NCI-H526 treated with DMSO at 0.1 percent for 48 hours (cell line): ENCODE measurements at places on chromosomes 3 and 15.

GRCh38 chr3:150741497-150742140 lies 21.4 kb downstream of the SIAH2 start:
- no peak for DNase-seq

GRCh38 chr15:32096916-32097617 lies 66.8 kb downstream of the CHRNA7 start:
- DNase-seq = no peak

- peak; percentile 15 for DNase-seq
Measured at GRCh38 chr3:98733053-98733811, 29.9 kb upstream of the ST3GAL6 start.

GRCh38 chr3:176927280-176927679 lies 270.0 kb downstream of the TBL1XR1 start:
- DNase-seq = no peak

- peak; percentile 48 for DNase-seq
Measured at GRCh38 chr3:20041197-20041780, 1.0 kb downstream of the KAT2B start.

DNA sequence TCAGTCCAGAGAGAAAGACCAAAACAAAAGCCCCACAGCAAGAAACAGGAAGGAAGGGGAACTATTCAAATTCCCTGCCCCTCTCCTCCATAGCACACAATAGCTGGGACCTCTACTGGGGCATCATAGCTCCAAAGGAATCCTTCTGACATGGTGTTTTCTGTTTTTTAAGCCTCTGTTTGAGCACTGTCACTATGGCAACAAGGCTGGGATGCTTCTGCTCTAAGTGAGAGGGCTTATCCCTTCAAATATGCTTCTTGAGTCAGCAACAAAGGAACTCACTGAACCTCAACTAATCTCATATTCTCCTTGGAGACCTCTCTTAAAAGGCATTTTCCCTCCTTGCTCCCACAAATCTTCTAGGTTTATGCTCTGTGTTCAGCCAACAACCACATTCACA lies 40.5 kb downstream of the MYLK start:
- no peak for DNase-seq

DNA sequence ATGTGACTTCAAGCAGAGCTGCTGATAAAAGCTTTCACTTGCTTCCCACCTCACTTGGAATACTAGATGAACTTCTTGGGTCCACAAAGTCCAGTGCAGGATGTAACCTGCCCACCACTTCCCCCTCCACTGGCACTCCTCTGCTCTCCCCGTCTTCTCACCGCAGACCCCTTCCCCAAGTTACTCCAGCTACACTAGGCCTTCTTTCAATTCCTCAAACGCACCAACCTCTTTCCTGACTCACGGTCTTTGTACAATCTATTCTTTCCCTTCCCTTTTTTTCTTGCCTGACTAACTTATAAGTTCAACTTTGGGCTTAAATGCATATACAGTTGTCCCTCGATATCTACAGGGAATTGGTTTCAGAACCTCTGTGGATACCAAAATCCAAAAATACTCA lies 5.2 kb upstream of the ATP13A3 start:
- DNase-seq = no peak

- peak; percentile 36 for DNase-seq
Measured at GRCh38 chr15:65054333-65055200, 9.4 kb downstream of the SLC51B start.

GRCh38 chr3:189014526-189014925 lies 157.2 kb upstream of the TPRG1 start:
- DNase-seq = no peak

DNA sequence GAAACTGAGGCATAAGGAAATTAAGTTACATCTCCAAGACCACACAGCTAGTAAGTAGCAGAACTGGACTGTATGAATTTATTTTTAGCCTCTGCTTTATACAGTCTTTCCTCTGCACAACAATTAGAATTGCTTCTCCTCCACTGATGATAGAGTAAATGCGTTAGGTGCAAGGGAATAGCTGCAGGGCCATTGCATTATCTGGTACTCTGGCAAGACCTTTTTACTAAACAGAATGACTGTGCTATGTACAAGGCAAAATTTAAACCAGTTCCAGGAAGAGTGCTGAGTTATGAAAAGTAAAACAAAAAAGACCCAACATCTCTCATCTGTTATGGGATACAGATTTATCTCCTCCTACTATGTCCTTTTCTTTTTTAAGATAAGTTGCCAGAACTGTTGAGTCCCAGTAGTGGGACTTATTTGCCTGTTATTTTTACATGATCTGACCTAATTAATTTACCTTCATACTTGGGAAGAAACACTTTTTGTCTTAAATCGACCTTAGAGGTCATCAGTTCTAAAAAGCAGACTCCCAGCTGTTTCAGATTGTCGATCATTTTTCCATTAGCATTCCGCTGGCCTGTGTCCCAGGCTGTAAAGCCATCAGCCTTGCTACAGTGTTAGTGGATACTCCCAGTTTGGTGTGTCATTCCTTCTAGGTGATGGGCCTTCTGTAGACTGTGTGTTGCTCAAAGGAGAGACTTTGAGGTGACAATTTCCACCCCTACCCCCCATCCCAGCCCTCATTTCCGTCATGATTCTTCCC lies 147.5 kb upstream of the NUDT16 start:
- DNase-seq = no peak

DNA sequence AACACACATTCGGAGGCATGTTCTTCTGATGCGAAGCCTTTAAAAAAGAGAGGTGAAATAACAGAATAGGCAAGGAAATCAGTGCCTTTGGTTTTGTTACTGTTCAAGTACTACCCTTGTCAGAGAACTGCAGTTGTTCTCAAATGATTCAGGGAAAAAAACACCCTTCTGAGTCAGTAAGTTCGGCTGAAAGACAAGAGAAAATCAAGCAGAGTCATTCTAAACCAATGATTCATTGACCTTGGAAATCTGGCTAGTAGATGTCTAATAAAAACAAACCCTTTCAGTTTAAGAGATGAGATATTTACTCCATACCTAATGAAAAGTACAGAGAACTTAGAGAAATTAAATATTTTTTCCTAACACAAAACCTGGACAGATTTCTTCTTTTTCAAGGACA lies 72.7 kb upstream of the ABI3BP start:
- DNase-seq = no peak

- DNase-seq = no peak
Measured at GRCh38 chr3:14389716-14390115, 12.7 kb upstream of the SLC6A6 start.

DNA sequence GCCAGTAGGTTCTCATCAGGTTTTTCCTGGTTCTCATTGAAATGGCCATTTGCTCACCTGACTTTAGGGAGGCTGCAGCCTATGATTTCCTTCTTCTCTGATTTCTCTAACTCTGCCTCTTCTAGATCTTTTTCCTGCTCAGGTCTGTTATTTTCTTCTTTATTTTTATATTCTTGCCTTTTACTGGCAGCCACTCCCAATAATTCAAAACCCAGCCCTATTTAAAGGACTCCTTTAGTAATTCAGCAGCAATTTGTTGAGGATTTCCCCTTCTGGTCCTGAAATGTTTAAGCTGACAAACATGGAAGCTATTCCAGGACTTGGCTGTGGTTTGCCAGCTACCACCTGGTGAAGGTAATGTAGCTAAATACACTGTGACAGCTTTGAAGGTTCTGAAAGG lies 201.5 kb downstream of the ZMAT3 start:
- no peak for DNase-seq

DNA sequence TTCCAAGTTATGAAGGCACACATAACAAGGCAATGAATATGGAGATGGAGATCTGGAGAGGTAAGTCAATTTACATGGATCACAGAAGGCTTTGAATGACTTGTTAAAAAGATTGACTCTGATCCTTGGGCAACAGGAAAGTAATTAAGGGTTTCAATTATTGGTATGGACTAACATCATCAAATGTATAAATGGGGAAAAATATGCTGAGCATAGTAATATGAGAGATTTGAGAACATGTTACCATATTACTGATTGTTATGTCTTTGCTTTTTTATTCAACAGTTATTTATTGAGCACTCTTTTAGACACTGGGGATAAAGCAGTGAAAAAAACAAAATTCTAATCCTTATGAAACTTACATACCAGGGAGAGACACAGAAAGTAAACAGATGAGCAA lies 238.5 kb upstream of the ROBO1 start:
- DNase-seq = no peak

DNA sequence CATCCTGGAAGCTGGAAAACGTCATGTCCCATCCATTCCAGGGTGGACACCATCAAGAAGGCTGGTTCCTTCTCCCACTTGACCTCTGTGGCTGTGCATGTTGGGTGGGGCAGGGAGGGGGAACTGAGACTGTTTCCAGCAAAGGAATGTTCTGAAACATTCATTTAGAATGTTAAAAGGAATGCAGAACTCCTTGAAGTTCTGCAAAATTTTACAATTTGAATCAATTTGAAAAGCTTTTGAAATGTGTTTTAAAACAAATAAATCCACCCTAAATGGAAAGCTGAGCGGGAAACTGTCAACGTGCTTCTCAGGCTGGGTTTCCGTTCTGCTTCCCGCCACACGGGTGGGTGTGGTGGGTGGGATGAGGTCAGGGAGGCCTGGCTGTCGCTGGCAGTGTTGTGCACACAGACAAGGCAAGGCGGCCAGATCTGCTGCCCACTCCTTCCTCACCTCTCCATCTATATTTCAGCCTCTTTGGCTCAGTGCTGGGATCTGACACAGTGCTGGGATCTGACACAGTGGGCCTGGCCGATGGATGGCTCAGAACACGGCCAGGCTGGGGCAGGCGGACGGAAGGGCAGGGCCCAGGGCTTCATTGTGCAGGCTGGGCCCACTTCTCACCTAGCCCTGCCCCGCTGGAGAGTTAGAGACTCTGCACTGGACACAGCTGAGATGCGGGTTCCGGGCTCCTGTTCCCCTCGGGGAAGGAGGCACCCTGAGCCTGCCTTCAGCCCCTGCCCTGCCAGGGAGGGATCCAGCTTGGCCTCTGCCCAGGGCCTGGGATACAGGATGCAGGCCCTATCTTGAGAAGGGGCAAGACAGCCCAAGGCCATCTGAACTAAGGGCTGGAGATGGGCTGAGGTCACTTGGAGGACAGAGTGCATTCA lies 110.4 kb downstream of the TMEM266 start:
- no peak for DNase-seq

- no peak for DNase-seq
Measured at GRCh38 chr3:37477711-37478487, 303.5 kb upstream of the LRRFIP2 start.

DNA sequence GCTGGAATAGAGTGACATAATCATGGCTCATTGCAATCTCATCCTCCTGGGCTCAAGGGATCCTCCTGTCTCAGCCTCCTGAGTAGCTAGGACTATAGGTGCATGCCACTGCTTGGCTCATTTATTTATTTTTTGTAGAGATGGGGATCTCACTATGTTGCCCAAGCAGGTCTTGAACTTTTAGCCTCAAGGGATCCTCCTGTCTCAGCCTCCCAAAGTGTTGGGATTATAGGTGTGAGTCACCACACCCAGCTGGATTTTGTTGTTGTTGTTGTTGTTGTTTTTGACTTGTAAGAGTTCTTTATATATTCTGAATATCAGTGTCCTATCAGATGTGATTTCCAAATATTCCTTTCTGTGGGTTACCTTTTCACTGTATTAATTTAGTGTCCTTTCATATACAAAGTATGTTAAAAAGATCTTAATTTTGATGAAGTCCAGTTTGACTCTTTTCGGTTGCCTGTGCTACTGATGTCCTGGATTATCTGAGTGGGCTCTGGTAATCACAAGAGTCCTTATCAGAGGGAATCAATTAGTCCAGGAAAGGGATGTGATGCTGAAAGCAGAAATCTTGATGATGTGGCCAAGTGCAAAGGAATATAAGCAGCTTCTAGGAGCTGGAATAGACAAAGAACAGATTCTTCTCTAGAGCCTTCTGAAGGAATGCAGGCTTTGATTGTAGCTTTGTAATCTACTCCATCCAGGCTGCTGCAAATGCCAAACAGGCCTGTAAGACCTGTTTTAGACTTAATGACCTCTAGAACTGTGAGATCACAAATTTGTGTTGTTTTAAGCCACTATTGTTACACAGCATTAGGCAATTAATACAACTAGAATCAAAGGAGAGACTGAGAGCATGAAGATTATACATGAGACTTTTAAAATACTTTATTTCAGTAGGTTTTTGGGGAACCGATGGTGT lies 30.2 kb downstream of the NCK1 start:
- no peak for DNase-seq

GRCh38 chr15:63491979-63492378 lies 12.4 kb upstream of the USP3 start:
- DNase-seq = no peak

DNA sequence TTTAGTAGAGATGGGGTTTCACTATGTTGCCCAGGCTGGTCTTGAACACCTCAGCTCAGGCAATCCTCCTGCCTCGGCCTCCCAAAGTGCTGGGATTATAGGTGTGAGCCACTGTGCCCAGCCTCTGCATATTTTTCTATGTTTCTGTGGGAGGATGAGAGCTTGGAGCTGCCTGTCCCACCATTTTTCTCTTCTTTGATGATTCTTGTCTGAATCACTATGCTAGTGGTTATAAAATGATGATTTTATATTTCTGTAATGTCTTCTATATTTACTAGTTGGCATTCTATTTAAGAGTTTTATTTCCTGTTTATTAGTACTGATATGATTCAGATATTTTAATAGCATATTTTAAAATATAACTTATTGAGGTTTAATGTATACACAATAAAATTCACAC lies 69.7 kb downstream of the CHCHD6 start:
- no peak for DNase-seq

GRCh38 chr3:101379658-101380376 lies 59.4 kb upstream of the IMPG2 start:
- no peak for DNase-seq

- no peak for DNase-seq
Measured at GRCh38 chr3:41357271-41357670, 158.0 kb downstream of the CTNNB1 start.

DNA sequence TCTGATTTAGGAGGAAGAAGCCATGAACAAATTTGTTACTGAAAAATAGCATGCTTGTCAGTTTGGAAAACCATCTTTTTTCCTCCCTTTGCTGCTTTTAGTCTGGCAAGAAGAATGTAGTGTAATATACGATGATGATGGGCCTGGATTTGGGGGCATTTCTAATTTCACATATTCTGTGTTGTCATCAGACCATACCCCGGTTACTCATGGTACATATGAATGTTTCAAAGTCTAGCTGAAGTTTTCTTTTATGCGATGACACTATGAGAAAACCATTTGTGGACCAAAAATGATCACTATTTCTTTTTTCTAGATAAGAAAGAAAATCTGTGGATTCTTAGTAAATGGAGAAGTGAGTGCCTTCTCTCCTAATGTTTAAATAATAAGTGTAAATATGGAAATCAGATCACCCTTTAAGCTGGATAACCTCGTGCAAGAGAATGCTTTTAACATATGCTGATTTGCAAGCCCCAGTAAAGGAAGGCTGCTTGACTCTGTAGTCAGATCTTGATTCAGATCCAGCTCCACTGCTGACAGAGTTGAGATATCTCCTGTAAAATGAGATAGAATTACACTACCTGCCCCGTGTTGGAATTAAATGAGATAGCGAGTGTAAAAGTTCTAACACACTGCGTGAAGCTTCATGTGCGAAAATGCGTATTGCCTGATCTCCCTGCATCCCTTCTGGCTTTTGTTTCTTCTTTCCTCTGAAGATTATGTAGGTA lies 3.0 kb downstream of the MEF2A start:
- no peak for DNase-seq
